ENCODE measurements at places on chromosomes 12 and 14.

DNA sequence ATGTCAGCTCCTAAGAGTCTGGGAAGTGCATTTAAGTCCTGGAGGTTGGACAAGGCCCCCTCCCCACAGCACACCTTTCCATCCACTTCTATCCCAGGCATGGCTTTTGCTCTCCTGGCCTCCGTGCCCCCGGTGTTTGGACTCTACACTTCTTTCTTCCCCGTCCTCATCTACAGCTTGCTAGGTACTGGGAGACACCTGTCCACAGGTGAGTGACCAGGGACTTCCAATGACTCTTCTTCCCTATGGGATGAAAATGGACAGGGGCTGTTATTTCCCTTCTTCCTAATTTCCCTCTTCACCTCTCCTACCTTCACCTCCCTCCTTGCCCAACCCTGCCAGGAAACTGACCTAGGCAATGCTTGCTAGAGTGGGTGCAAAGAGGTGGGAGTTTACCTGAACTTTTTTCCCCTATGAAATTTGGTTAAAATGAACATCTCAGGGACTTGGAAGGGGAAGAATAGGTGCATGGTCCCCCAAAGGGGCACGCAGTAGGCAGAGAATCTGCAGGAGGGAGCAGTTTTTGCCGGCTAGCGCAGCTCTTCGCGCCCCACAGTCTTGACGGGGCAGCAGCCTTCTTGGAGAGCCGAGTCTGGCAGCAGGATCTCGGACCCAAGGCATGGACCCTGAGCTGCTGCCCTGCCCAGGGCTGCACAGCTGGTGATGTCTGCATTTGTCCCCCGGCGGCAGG, 9.2 kb downstream of the ARHGEF25 start:
- peaks cover 4% of the 10 kb centered on the region for H3K27me3 ChIP-seq
- H3K36me3 ChIP-seq = peaks cover 20% of the 10 kb centered on the region
- no peak overlapping the region for H3K4me3 ChIP-seq
- peaks cover 20% of the 10 kb centered on the region for H3K4me1 ChIP-seq
- no peak overlapping the region for H3K27ac ChIP-seq

DNA sequence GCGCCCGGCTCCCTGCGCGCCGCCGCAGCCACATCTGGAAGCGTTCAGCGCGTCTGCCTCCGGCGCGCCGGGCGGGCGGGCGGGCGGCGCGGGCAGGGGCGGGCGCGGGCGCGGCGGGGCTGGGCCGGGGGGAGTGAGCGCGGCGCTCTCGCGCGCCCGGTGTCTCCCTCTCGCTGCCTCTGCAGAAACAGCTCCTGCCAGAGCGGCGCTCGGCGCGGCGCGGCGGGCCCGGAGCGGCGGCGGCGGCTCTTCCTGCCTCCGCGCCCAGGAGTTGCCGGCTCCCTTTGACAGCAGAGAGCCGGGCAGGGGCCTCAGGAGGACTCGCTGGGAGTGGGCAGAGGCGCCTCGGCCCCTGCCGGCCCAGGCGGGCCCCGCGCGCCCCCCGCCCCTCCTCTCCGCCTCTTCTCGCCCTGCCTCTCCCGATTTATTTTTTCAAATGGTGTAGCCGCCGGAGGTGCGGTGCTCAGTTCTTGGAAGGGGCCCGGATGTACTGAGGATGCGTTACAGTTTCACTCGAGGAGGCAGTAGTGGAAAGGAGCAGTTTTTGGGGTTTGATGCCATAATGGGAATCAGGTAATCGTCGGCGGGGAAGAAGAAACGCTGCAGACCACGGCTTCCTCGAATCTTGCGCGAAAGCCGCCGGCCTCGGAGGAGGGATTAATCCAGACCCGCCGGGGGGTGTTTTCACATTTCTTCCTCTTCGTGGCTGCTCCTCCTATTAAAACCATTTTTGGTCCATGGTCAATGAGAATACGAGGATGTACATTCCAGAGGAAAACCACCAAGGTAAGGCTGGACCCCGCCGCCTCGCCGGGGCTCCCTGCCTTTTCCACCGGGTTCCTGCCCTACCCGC, at the start of gene CACNA1C:
Gene CACNA1C (plus strand): TSS at position 162 of the 853 bp plus-strand sequence. CDS start 576 bp downstream, at position 738.
- H3K36me3 ChIP-seq = no peaks in the 10 kb centered on the region
- peak within 1 kb of the TSS; percentile 70 for H3K4me3 ChIP-seq
- H3K4me1 ChIP-seq = peaks cover 39% of the 10 kb centered on the region

- H3K27ac ChIP-seq = peak overlapping the region; percentile 57
- peak; percentile 86 for DNase-seq
- no peaks in the 10 kb centered on the region for H3K36me3 ChIP-seq
- H3K4me3 ChIP-seq = no peak overlapping the region
- peaks cover 14% of the 10 kb centered on the region for H3K4me1 ChIP-seq
Observed at GRCh38 chr14:53011053-53011462, 60.2 kb upstream of the FERMT2 start.

- no peaks in the 10 kb centered on the region for H3K36me3 ChIP-seq
- H3K27me3 ChIP-seq = no peaks in the 10 kb centered on the region
- H3K27ac ChIP-seq = no peak overlapping the region
- no peak overlapping the region for H3K4me3 ChIP-seq
Observed at GRCh38 chr14:51868405-51868804, 8.0 kb downstream of the GNG2 start.

DNA sequence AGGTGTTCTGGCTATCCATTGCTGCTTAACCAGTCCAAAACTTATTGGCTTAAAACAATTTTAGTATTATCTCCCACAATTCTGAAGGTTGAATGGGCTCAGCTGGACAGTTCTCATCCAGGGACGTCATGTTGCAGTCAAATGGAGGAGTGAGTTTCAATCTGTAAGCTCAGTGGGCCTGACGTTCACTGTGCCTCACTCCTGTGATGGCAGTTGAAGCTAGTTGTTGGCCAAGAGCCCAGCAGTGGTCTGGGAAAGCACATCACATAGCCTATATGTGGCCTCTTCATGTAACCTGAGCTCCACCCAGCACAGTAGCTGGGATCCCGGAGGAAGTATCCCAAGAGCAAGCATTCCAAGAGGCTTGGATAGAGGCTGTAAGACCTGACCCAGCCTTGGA, 40.6 kb upstream of the CDKN3 start:
- H3K27ac ChIP-seq = no peak overlapping the region
- no peaks in the 10 kb centered on the region for H3K36me3 ChIP-seq

- no peak for DNase-seq
- no peak overlapping the region for H3K4me3 ChIP-seq
- no peak overlapping the region for H3K27ac ChIP-seq
- H3K27me3 ChIP-seq = no peaks in the 10 kb centered on the region
- H3K4me1 ChIP-seq = no peaks in the 10 kb centered on the region
Observed at GRCh38 chr12:18939051-18939450, 190.5 kb upstream of the PLEKHA5 start.

Data from tibial artery (tissue), 4 donors.